Nasal cavity respiratory epithelium epithelial cell of viscerocranial mucosa (primary cell): ENCODE measurements at places on chromosomes 7 and 10. TPM values are rescaled to one million over a fixed set of nuclear protein-coding genes. Genes with fewer than 3 reads are reported as not detected.

The ZNF853 gene
- total RNA-seq = 0.34 and 0.43 TPM in 2 replicates

The FAM13C gene
- 1.00 TPM in 1 of 2 replicates, not detected in the other for total RNA-seq

The DNAH11 gene
- total RNA-seq = 0.34 and 7.3 TPM in 2 replicates

The C10orf53 gene
- total RNA-seq = not detected in 2 replicates

The RBM20 gene
- under 0.01 and 0.57 TPM in 2 replicates for total RNA-seq

The CPA4 gene
- 8.2 and 21.3 TPM in 2 replicates for total RNA-seq
